ENCODE measurements at places on chromosomes 7 and 10.
A peak's percentile ranks its signal among the peaks of the same experiment; 100 is the strongest.

- DNase-seq = no peak
- H3K36me3 ChIP-seq = peaks cover 18% of the 10 kb centered on the region
- peak overlapping the region; percentile 91 for H3K4me3 ChIP-seq
- H3K4me1 ChIP-seq = peaks cover 13% of the 10 kb centered on the region
- no peaks in the 10 kb centered on the region for H3K27me3 ChIP-seq
- H3K27ac ChIP-seq = peak overlapping the region; percentile 96
Observed at GRCh38 chr7:92528958-92529264, 316 bp downstream of the RBM48 start.

DNA sequence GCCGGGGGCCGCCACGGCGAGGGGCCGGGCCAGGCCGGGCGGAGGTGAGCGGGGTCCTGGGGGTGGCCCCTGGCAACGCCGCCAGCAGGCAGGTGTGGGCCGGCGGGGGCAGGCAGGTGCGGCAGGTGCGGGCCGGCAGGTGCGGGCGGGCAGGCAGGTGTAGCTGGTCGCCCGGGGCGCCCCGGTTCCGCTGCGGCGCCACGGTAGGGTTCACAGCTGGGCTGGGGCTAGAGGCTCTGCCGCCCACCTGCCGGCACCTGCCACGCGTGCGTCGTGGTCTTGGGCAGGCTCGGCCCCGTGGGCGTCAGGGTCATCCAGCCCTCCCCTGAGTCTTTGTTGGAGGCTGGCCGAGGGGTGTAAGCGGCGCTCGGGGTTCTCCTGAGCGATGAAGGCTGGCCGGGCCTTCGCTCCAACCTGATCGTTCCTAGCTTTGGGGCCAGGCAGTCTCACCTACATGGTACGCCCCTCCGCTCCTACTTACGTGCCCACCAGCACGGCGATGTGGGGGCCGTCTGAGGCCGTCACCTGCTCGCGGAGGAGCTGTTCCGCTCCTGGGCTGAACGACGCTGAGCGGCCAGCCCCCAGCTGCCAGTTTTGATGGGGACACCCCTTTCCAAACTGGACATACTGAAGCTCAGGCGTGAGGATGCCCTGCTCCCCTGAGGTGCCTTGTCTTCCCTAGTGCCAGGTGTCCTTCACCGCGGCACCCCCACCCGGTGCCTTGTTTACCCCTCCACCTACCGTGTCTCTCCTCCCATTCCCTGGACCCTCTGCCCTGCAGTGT lies 493 bp downstream of the ZMIZ2 start:
- H3K27ac ChIP-seq = peak overlapping the region; percentile 90
- H3K36me3 ChIP-seq = peaks cover 19% of the 10 kb centered on the region
- DNase-seq = peak; percentile 60
- H3K4me3 ChIP-seq = peak overlapping the region; percentile 87
- peaks cover 32% of the 10 kb centered on the region for H3K4me1 ChIP-seq

DNA sequence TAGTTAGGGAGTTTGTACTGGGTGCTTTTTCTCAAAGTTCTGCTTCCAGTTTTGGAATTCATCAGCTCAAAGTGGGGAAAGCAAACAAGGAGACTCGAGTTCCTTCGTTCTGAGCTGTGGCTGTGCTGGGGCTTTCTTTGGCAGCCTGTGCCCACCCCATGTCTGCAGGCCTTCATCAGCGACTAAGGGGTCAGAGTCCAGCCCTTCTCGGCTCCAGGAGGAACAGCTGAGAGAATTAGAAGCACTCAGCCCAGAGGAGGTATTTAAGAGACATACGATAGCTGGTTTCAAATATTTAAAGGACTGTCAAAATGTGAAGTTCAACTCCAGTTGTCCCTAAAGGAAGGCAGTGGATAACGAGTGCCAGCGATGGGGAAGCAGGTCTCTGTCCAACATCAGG lies 41.3 kb downstream of the SH3PXD2A start:
- peaks cover 16% of the 10 kb centered on the region for H3K27me3 ChIP-seq
- no peak for DNase-seq
- H3K27ac ChIP-seq = no peak overlapping the region
- H3K4me1 ChIP-seq = peaks cover 3% of the 10 kb centered on the region

DNA sequence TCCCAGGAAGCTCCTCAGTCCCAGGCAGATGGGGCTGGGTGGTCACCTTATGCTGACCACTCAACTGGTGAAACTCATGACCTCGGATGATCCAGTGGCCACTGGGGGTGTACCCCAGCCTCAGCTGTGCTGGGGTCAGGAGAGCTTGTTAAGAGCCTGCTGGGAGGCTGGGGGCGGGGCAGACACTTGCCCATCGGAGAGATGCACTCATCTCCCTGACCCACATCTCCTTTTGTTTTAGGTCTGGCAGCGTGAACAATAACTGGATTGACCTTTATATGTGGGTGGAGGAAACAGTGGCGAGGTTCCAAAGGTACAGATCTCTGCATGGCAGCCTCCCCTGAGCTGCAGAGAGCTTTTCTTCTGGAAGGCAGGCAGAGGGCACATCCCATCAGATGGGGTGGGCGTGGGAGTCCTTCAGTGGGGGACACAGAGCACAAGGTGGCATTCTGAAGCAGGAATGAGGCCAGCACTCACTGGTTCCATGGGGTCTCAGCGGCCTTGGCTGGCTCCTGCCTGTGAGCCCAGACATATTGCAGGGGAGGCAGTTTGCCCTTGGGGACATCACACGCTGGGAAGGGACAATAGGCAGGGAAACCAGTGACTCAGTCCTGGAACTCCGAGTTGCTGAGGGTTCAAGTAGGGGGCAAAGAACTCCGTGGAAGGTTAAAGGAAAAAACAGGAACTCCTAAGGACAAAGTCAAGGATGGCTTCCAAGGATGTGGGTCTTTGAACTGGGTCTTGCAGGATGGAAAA lies 5.2 kb downstream of the ANTXRL start:
- H3K27ac ChIP-seq = no peak overlapping the region
- no peak for DNase-seq
- no peaks in the 10 kb centered on the region for H3K4me1 ChIP-seq
- peaks cover 5% of the 10 kb centered on the region for H3K27me3 ChIP-seq
- H3K4me3 ChIP-seq = no peak overlapping the region
- no peaks in the 10 kb centered on the region for H3K36me3 ChIP-seq

- no peak overlapping the region for H3K27ac ChIP-seq
- no peaks in the 10 kb centered on the region for H3K4me1 ChIP-seq
- H3K36me3 ChIP-seq = no peaks in the 10 kb centered on the region
- DNase-seq = no peak
- H3K4me3 ChIP-seq = no peak overlapping the region
Observed at GRCh38 chr7:132350741-132351140, 225.5 kb downstream of the PLXNA4 start.

DNA sequence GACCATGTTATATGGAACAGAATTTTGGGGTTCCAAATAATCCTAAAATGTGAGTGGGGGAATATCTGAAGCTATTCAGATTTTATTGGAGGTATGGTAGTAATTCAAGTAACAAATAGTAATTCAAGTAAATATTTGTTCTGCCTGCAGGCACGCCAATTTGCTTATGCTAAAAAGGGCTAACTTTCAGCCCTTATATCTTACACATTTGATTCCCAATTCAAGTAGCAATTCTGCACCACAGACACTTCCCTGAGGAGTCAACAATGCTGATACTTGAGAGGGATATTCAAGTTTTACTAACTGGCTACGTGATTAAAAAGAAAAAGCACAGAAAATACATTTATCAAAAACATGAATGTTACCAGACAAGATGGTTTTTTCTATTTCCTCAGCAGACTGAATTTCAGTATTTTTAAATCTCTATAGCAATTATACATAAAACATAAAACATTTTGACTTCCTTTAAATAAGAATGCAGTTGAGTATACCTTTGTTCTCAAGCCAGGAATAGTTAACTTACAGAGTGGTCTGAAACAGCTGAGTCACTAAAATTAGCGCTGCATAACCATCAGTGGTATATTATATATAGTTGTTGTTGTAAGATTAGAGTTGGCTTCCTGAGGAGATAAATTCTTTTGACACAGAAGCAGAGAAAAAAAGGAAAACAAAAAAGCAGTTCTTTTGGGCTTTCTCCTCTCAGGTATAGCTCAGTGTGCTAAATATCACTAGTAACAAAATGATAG lies 33.9 kb downstream of the MTPN start:
- no peak overlapping the region for H3K4me3 ChIP-seq
- no peak for DNase-seq
- H3K4me1 ChIP-seq = peaks cover 30% of the 10 kb centered on the region

DNA sequence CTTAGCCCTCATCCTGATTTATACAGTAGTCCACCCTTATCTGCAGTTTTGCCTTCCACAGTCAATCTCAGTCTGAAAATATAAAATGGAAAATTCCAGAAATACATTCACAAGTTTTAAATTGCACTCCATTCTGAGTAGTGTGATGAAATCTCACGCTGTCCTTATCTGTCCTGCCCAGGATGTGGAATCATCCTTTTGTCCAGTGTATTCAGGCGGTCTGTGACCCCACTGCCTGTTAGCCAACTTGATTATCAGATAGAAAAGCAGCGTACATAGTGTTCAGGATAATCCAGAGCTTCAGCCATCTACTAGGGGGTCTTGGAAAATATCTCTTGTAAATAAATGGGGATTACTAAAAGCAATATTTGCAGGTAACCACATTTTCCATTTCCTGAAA lies 146.3 kb downstream of the MALRD1 start:
- no peak overlapping the region for H3K27ac ChIP-seq
- no peaks in the 10 kb centered on the region for H3K4me1 ChIP-seq
- H3K4me3 ChIP-seq = no peak overlapping the region
- H3K27me3 ChIP-seq = no peaks in the 10 kb centered on the region
- DNase-seq = no peak
- no peaks in the 10 kb centered on the region for H3K36me3 ChIP-seq

- H3K4me1 ChIP-seq = no peaks in the 10 kb centered on the region
- H3K36me3 ChIP-seq = no peaks in the 10 kb centered on the region
Observed at GRCh38 chr10:126090911-126091728, 194.8 kb downstream of the FANK1 start.

- no peaks in the 10 kb centered on the region for H3K27me3 ChIP-seq
- H3K4me3 ChIP-seq = no peak overlapping the region
- H3K36me3 ChIP-seq = no peaks in the 10 kb centered on the region
Observed at GRCh38 chr10:77576444-77577032, 61.1 kb downstream of the KCNMA1 start.

DNA sequence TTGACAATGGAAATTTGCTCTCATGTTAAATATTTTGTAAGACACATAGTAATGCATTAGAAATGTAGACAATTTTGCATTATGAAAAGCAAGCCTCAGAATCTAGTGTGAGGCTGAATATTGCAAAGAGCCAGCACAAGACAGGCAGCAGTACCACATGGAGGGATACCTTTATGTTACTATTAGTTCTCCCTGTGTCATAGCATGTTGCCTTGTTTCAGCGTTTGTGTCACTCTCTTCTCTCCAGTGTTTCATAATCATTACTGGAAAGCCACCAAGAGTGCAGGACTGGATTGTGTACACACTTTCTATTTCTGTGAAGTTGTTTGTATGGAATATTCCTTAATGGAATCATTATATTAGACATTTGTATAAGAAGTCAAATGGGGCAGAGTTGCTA lies 8.5 kb downstream of the AHR start:
- H3K27me3 ChIP-seq = no peaks in the 10 kb centered on the region
- H3K27ac ChIP-seq = no peak overlapping the region
- no peak overlapping the region for H3K4me3 ChIP-seq
- DNase-seq = no peak

DNA sequence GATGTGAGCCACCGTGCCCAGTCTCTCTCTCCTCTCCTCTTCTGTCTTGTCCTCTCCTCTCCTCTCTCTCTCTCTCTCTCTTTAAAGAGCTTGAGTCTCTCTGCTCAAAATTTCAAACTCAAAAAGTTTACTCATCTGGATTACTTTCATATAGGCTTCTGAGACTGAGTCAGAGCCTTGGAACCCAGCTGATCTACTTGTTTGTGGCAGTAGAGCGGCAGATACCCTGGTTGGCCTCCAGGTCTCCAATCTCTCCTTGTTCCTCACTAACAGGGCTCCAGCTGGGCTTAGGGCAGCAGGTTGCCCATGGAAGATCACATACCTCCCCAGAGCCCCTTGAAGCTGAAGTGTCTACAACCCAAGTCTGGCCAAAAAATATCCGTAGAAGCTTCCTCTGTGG lies 51.0 kb downstream of the HHEX start:
- H3K4me3 ChIP-seq = no peak overlapping the region
- H3K4me1 ChIP-seq = peaks cover 45% of the 10 kb centered on the region
- no peaks in the 10 kb centered on the region for H3K27me3 ChIP-seq
- H3K27ac ChIP-seq = peak overlapping the region; percentile 48
- DNase-seq = no peak

DNA sequence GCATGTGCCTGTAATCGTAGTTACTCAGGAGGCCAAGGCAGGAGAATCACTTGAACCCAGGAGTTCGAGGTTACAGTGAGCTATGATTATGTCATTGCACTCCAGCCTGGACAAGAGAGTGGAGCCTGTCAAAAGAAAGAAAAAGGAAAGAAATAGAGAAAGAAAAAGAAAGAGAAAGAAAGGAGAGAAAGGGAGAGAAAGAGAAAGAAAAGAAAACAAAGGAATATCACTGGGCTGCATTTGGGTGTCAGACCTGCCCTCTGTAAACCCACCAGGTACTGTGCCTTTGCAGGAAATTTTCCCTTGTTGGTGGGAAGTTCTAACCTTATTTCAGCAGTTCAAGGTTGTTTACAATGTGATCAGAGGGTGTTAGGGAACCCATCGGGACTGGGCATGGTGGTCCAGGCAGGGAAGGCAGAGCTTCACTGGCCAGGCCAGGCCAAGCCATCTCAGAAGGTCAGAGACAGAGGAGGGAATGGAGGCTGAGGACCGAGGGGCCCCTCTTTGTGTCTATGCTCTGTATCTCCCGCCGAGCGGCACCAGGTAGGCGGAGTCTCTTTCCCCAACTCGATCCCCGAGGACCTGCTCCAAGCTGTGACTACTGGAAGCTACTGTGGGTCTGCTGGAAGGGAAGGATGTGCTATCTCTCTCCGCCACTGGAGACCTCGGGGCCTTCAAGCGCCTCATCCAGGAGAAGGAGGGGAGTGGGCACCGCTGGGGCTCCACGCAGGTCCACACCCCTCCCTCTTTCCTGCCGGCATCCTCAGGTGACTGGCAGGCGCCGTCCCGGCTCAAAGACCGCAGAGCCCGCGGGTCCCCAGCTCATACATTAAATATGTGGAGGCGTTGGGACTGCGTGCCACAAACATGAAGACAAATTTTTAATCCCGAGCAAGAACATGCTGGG lies 15.2 kb upstream of the KAZALD1 start:
- H3K27ac ChIP-seq = peak overlapping the region; percentile 70
- H3K27me3 ChIP-seq = peaks cover 51% of the 10 kb centered on the region
- H3K4me3 ChIP-seq = no peak overlapping the region
- peaks cover 47% of the 10 kb centered on the region for H3K4me1 ChIP-seq

- no peak overlapping the region for H3K4me3 ChIP-seq
- H3K27me3 ChIP-seq = no peaks in the 10 kb centered on the region
- no peaks in the 10 kb centered on the region for H3K4me1 ChIP-seq
- H3K36me3 ChIP-seq = no peaks in the 10 kb centered on the region
- H3K27ac ChIP-seq = no peak overlapping the region
Observed at GRCh38 chr7:20352573-20353306, 22.0 kb downstream of the ITGB8 start.

- DNase-seq = no peak
- H3K27me3 ChIP-seq = peaks cover 20% of the 10 kb centered on the region
- H3K4me1 ChIP-seq = peaks cover 14% of the 10 kb centered on the region
- no peaks in the 10 kb centered on the region for H3K36me3 ChIP-seq
Observed at GRCh38 chr10:30048768-30049517, 10.4 kb downstream of the JCAD start.

GRCh38 chr7:8391353-8392062 lies 41.9 kb upstream of the NXPH1 start:
- no peak for DNase-seq
- no peak overlapping the region for H3K4me3 ChIP-seq
- peaks cover 6% of the 10 kb centered on the region for H3K4me1 ChIP-seq
- H3K36me3 ChIP-seq = no peaks in the 10 kb centered on the region

GRCh38 chr7:35571611-35572240 lies 123.2 kb downstream of the HERPUD2 start:
- no peaks in the 10 kb centered on the region for H3K27me3 ChIP-seq
- no peaks in the 10 kb centered on the region for H3K36me3 ChIP-seq
- H3K27ac ChIP-seq = no peak overlapping the region
- peak overlapping the region; percentile 37 for H3K4me3 ChIP-seq
- H3K4me1 ChIP-seq = peaks cover 18% of the 10 kb centered on the region

All from stimulated activated naive B cell treated with anti-CD40 and anti-IgM and Interleukin-4, amounts not matched to agents 10 μg/mL and 1 μg/mL and 100 μg/mL, for 72 hours (primary cell).